ENCODE measurements at places on chromosomes 11 and 22.

GRCh38 chr11:77705195-77705875, 67.7 kb upstream of the CLNS1A start:
- no peak for DNase-seq

DNA sequence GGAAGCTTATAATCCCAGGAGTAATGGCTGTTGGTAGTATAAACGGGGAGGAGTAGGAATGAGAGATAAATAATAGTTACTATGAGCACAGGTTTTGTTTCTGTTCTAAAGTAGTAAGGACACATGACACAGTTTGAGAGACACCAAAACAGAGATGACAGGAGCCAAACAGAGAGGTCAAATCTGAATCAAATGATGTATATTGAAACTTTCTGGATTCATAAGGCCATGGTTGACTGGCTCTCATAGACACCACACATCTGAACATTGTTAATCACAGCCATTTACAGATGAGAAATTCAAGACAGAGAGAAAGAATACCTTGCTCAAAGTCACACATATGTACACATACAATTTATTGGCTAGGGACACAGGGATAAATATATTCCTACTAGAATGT, 63.4 kb upstream of the UCP3 start:
- DNase-seq, result no peak

GRCh38 chr11:15885854-15886253, 470.5 kb downstream of the SOX6 start:
- no peak for DNase-seq

- no peak for DNase-seq
Observed at GRCh38 chr22:27874185-27874584, 44.9 kb downstream of the PITPNB start.

DNA sequence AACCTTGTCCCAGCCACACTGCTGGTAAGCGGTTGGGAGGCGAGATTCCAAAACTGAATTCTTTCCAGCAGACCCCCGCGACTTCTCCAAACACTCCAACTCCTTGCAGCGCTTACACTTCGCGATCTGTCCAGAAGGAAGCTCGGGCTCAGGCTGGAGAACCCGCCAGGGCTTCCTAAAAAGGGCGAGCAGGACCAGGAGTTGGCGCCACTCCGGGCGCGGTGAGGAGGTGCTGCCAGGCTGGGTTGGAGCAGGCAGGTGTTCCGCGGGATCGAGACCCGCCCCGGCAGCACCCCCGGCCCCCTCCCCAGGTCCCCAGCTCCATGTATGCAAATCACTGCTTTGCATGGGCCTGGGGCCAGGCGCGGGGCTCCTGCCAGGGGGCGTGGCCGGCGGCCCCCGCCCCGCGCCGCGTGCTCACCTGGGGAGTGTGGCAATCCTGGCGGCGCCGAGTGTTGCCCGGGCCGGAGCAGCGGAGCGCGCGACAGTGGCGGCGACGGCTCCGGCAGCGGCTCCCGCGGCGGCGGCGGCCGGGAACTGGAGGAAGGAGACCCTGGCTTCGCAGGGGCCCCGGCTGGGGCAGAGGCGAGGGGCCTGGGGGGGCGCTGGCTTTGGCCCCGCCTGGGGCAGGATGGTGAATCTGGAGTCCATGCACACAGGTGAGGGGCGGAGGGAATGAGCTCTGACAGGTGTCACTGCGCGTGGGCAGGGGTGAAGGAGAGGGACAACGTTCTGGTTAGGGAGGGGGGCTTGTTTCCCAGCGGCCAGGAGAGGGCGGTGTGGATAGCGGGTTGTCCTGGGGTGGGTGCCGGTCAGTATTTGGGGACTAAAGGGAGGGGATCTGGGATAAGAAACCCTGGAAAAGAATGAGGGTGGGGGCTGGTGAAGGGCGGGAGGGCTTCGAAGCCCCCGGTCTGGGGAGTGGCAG, at the start of gene POU2F3:
Gene POU2F3, plus strand, starts transcription at position 428 of the 928 bp plus-strand sequence. Its CDS starts 204 bp downstream, at position 632.
- no peak for DNase-seq

DNA sequence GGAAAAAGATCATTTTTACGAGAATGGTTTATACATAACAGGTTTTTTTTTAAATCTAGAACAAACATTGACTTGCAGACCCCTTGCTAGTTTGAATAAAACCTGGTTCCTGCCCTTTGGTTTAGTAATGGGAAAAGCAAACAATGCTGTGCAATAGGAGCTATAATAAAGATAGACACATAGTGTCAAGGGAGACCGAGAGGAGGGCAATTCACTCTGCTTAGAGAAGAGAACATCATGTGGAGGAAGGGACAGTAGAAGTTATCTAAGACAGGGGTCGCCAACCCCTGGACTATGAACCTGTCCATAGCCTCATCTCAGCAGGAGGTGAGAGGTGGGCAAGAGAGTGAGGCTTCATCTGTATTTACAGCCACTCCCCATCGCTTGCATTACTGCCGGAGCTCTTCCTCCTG, 7.0 kb upstream of the RDX start:
- DNase-seq, result no peak

- DNase-seq, result no peak
Observed at GRCh38 chr22:17250380-17251082, 31.3 kb upstream of the ADA2 start.

- no peak for DNase-seq
Observed at GRCh38 chr11:118530180-118530682, 761 bp upstream of the TMEM25 start.

- DNase-seq, result no peak
Observed at GRCh38 chr11:45193695-45194094, 47.3 kb downstream of the PRDM11 start.

DNA sequence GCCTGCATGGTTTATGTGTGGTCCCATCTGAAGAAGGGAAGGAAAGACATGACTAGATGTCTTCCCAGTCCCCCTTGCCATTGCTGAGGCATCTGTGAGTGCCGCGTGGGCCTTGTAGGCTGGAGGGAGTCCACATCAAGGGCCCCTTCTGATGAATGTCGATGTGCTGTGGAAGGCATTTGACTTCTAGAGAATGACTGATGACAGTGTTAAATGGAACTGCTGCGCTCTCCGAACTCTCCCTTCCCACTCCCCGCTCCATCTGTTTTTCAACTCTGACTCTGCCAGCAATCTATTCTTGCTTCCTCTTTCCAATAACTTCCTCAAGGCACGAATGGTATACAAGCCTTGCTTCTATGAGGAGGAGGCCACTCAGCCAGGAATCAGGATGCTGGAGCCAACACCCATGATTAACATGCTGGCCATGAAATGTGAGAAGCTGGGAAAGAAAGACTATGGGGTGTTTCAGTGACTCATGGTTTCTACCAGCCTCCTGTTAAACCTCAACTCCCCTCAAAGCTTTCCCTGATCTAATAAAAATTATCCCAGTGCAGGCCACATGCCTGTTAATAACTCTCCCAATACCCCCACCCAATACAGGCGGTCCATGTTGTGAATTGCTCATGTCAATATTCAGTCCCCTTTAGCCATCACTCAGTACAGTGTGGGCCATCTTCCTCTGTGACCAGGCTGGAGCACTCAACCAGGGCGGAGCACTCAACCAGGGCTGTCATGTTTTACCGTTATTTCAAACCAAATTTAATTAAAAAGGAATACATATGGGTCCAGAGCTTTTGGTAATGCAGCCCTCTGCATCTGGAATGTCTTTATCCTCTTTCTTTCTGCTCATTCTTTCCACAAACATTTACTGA, 46.4 kb upstream of the TBCEL start:
- DNase-seq, result no peak

DNA sequence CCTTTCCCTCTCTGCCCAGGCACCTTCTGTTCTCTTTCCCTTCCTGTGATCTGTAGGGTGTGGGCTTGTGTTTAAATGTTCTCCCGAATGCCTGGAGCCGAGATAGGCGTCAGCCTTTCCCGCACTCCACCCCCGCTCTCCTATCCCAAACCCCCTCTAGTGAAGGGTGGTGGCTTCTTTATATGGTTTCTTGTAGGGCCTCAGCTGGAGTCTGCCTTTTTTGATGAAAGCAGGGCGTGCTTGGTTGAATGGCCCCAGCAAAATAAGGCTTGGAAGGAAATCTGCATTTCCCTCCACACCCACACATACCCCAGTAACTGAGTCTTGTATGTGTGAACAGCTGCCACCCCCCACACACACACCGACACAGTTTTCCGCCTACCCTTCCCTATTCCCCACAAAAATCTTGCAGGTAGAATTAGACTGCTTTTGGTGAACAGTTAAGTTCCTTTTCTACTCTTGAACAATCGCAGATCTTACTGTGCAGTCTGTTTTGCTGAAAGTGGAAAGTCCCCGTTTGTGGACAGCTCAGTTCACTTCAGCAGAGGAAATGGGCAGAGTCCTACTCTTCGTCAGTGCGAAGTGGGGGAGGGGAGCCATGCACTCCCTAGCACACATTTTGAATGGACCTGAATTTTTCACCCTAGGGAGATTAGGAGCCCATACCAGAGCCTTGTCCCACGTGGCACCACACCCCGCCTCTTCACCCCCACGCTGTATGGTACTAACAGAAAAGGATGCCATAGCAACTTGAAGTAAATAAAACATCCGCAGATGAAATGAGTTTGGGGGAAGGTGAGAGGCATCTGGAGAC, 25.5 kb upstream of the GRK2 start:
- no peak for DNase-seq

GRCh38 chr22:35138521-35138920, 72.6 kb downstream of the ISX start:
- no peak for DNase-seq

GRCh38 chr11:120863359-120863758, 160.5 kb upstream of the TBCEL start:
- no peak for DNase-seq

DNA sequence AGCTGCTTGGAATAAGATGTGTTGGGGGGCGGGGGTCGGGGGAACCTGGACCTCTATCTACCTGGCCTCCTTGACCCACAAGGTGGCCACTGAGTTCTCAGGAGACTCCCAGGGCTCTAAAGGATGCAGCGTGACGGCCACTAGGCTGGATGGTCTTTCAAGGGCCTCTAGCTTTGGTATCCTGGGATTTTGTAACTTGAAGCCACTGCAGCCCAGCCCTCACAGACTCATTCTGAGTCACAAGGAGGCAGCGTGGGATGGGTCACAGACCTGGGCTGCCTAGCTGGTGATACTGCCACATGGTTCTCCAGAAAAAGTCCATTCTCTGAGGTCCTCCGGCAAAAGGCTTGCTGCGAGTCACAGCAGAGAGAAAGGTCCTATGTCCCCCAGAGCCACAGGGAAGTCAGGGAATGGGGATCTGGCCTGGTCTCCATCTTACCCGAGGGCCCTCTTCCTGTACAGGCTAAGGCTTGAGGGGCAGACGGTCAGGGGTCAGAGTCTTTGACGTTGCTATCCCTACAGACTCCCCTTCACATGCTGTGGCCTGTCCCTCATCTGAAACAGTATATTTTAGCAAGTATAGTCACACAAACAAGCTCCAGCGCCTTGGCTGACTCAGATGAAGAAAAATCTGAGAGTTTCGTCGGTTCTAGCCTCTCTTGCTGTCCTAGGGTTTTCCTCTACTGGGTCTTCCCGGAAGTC, 52.4 kb downstream of the KCNC1 start:
- no peak for DNase-seq

DNA sequence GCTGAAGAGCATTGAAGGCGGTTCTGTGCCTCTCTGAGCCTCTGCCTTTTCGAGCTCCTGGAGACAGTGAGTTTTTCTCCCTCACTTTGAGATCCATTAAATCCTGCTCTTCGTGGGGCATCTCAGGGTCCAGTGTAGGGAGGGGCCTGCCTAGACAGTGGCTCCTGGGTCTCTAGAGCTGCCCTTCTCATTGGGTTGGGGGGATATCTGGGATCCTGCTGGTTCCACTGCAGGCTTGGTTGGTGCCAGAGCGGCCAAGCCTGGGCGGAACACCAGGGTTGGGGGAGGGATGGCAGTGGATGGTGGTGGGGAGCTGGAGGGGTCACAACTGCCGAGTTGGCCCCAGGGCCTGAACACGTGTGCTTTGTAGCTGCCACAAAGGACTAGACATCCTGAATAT, 52.2 kb upstream of the CARS1 start:
- DNase-seq, result no peak

DNA sequence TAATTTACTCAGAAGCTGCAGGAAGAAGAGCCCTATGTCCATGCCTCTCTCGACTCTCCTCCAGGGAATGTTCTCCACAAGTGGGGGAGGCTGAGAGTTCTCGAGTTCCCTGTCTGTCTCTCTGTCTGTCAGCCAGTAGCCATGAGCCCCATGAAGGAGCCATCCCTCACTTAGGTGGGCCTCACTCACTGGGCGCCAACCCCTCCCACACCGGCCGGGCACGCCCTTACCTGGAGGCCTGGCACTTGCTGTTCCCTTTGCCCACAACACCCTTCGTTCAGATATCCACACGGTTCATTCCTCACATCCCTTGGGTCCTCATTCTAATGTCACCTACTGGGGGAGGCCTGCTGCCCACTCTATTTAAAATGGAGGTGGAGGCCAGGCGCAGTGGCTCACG, 14.2 kb upstream of the IL10RA start:
- DNase-seq, result no peak

DNA sequence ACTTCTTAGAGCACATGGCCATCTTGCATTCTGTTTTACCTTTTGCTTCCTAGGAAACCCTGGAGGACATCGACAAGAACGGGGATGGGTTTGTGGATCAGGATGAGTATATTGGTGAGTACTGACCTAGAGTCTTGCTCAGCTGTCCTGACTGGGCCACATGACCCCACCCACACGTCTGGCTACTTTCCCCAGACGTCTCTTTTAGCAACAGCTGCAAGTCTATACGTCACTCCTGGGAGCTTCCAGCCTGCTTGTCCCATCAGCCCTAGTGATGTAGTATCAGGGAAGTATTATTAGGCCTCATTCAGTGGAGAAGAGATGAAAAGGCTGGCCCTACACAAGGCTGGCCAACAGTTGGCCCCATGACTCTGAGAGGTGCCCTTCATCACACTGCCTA, 9.6 kb downstream of the RCN1 start:
- DNase-seq, result no peak

DNA sequence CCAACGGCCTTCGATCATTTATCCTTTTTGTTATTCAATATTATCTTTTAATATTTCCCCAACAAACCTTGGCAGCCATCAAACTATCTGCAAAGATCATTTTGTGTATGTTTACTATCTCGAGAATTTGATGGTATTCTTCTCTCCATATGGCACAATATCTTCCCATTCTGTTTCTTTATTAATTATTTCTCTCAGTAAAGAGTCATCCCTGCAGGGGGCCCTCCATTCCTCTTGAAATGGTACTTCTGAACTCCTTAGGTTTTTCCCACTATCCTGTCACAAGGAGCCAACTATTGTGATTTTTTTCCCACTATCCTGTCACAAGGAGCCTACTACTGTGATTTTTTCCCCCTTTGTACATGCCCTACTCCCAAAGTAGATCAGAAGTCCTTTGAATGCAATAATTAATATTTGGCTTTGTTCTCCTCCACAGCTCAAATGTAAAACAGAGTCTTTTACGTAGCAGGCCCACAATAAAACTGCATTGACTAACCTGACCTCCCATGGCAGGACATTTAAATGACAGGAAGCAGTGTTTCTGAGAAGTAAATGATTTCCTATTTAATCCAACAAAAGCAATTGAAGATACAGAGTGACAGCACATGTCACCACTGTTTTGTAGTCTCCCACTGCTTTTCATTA, 43.3 kb downstream of the PDGFD start:
- DNase-seq, result no peak

Data from posterior cingulate gyrus (tissue), 11 donors.